ENCODE measurements at places on chromosomes 12 and 14.

DNA sequence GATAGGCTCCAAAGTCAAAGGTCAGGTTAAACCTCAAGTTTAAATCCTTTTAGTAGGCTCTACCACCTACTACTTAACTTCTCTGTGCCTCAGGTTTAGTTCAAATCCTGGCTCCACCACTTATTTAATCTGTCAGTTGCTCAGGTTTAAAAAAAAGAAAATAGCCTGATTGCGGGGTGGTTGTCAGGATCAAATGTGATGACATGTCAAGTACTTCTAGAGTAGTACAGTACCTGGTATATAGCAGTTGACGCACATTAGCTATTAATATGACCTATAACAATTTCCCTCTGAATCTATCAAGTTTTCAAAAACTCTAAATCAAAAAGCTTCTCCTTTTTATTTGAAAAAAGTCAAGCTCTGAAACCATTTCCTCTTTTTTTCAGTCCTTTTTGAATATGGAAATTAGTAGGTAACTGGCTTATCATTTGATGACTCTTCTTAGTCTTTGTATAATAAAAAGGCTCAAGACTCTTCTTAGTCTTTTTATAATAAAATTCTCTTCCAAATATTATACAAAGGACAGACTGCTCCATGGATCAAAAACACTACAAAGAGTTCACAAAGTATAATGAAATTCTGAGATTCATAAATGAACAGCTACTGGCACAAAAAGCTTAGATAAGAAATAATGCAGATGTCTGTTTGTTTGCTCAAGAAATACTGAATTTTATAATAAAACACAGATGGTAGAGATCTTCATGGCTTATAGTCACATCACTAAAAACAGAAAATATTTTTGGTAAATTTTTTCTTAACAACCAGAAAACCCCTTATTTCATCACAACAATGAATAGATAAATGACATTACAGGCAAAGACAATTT lies 5.0 kb downstream of the OSBPL8 start:
- no peak for DNase-seq

DNA sequence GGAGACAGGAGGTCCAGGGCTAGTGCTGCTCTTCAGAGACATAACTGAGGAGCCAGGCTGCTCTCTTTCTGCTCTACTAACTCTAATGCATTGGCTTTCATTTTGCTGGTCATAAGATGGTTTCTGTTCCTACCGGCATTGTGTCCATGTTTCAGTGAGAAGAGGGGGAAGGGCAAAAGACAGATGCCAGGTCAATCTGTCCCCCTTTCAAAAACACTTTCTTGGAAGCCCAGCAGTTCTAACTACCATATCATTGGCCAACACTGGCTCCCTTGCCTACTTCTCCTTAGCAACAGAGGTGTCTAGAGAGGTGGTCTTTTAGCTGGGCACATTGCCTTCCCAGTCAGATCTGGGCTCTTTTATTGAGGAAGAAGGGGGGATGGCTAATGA lies 63.9 kb downstream of the TGFB3 start:
- no peak for DNase-seq

- no peak for DNase-seq
Measured at GRCh38 chr12:19128485-19128884, 1.0 kb upstream of the PLEKHA5 start.

- no peak for DNase-seq
Measured at GRCh38 chr12:3043406-3043805, 33.8 kb upstream of the TSPAN9 start.

DNA sequence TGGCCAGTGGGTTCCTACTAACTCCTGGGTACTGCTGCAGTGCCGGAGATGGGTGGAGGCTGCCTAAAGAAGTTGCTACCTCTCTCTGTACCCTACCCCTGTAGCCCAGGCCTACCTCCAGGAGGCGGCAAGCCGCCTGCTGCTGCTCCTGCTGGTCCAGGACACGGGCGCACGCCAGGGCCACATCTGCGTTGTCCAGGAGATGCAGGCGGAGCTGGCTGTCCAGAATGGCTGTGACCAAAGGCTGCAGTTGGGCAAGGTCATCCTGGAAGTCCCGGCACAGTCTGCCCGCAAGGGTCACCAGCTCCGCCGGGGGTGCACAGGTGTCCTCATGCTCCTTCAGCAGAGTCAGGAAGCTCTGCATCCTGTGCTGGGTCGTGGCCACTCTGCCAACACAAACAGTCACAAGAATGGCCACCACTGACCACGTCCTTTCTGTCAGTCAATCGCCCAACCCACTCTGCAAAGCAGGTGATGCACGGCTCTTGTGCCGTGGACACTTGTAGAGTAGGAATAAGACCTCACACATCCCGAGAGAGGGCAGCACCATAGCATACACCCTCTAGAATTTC lies 1.6 kb downstream of the ANHX start:
- no peak for DNase-seq

DNA sequence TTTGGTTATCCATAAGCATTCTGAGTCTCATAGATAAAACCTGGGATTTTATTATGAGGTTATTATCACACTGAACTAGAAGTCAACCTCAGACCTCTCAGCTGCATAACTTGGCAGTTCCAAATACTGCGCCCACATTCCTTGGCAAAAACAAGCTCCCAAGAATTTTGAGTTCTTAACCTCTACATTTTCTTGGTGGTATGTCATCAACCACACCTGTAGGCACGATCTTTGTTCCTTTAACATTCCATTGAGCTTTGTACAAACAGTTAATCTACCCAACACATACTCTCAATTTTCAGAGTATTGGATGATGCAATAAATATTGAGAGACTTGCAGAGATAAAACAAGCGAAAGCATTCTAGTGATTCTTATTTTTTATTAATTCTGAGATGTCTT lies 371.8 kb upstream of the PRICKLE1 start:
- DNase-seq: no peak

- no peak for DNase-seq
Measured at GRCh38 chr12:3641428-3642018, 111.4 kb downstream of the CRACR2A start.

DNA sequence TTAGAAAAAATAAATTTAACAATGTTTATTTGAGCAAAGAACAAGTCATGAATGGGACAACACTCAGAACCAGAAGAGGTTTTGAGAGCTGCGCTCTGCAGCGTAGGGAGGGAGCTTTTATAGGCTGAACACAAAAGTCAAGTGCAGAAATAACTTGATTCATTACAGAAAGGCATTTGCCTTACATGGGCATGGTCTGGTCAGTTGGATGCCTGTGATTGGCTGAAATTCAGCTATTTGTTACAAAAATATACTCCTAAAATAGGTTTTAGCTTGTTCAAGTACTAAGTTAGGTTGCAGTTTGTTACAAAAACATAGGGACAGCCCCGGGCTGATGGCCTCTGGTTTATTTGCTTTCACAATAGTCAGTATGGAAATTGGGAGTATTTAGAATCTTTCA lies 118.0 kb downstream of the NUAK1 start:
- no peak for DNase-seq

GRCh38 chr12:24723759-24724158 lies 225.1 kb downstream of the BCAT1 start:
- DNase-seq: no peak

DNA sequence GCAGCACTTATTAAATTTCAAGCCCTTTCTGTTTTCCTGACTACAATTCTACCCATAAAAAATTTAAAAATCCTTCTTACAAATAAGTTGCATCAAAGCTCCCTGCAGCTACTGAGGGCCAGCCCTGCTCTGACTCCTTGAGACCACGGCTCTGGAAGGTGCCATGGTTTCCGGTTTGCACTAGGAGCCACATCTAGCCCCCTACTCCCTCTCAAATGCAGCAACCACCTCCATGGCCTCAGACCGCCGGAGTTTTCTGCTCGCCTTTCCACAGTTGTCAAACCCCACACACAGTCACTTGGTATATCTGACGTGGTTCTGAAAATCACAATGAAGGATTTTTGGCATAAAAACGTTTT lies 30.1 kb downstream of the P2RX4 start:
- DNase-seq: no peak

DNA sequence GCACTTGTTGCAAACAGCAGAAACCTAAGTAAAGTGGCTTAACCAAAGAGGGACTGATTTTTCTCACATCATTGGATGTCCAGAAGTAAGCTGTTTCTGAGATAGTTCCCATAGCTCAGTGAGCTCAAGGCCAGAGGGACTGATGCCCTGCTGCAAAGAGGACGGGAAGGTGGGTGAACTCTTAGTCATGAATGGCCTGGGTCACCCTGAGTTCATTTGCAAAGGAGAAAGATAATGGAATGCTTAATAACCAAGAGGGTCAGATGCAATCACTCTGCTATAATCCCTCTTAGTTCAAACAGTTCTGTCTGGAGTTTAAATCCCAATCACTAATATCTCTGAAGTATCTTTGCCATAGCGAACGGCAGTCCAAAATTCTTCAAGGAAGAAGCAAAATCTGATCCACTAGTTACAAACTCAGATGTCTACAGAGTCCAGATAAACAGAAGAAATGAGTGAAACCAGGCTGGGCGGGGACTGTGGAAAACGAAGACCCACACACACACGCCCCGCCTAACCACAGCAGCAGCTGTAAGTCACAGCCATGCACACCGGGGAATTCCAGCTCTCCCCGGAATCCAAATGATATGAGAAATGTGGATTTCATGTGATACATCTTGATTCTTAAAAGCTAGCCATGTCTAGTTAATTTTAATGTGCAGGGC lies 289.5 kb downstream of the TMEM132D start:
- DNase-seq: no peak

DNA sequence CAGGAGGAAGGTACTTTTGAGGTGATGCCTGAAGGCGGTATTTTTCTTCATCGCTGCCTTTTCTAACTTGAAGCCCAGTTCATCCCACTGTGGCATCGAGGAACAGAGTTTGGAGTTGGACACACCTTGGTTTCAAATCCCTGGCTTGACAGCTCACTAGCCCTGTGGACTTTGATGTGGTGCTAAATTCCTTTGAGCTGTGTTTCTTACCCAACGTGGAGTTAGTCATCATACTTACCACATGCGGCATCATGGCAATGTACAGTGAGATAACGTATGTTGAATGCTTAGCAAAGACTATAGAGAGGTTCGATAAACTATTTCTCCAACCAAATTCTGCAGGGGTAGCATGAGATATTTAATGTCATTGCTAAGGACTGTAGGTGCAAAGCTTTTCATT lies 3.4 kb downstream of the PLEKHG3 start:
- no peak for DNase-seq

- peak; percentile 66 for DNase-seq
Measured at GRCh38 chr12:108950991-108951739, 69.7 kb downstream of the SVOP start.

- no peak for DNase-seq
Measured at GRCh38 chr14:33218026-33218425, 279.3 kb downstream of the NPAS3 start.

- no peak for DNase-seq
Measured at GRCh38 chr14:22658946-22659345, 14.8 kb upstream of the OR6J1 start.

DNA sequence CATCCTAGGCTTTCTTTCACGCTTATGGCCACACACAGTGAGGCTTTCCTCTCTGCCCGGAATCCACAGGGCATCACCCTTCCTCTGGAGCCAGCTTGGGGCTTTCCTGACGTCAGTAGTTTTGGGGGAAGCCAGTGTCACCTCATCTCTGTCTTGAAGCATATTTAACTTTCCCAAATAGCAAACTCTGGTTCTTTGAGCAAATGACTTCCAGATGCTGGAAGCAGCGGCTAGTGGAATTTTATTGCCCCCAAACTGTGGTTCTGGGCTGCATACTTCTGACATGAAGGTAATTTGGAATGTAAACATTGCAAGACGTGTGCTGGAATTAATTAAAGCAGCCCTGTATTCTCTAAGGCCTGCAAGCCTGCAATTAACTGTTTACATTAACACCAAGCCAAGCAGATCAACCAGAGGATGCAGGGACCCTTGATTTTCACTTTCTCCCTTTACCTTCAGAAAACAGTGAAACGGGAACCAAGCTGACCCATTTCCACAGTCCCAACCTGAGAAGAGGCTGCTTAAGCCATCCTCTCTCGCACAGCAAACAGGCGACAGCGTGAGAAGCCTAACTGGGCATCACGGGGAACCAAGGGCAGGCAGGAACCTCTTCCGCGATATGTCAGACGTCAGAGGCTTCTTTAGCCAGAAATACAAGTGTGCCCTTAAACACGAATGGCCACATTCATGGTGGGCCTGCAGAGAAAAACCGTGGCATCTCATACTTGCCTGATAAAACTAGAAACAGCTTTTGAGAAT lies 258.4 kb downstream of the CACNA1C start:
- DNase-seq: no peak

DNA sequence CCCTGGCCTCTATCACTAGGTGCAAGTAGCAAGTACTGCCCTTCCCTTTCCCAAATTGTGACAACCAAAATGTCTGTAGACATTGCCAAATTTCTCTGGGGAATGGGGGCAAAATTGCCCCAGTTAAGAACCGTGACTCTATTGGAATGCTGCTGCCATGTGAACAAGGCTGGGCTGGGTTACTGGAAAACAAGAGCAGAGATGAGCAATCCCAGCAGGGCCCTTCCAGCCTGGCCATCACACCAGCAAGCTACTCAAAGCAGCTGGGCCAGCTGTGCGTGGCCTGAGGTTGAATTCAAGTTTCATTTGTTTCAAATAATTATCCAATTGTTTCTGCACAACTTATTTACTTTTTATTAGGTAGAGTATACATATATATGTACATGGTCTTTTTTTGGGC lies 103.4 kb upstream of the PKP2 start:
- no peak for DNase-seq

- no peak for DNase-seq
Measured at GRCh38 chr12:76311796-76312195, 36.4 kb downstream of the BBS10 start.

GRCh38 chr12:6904280-6905276 lies at the start of gene LRRC23:
Gene LRRC23 (plus strand): TSS chr12:6904822. CDS start chr12:6905634, 812 bp downstream.
- peak; percentile 97 for DNase-seq

DNA sequence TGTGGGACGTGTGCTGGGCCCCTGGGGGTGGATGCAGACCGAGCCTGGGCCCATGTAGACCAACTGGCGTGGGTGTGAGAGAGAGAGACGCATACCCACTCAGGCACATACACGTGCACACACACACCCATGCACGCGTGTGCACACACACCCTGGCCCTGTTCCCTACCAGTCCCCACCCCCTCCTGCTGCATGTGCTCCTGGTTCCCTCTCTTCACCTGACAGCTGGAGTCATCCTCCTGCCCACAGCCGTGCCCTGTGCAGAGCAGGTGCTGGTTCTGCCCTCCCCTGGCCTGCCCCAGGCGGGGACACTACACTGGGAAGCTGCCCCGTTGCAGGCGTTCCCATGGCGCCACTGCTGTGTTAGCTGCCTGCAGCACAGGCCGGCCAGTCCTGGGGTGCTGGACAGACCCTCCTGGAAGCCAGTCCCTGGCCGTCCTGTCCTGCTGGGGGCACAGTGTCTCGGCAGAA lies 18.5 kb downstream of the PACS2 start:
- DNase-seq: no peak

DNA sequence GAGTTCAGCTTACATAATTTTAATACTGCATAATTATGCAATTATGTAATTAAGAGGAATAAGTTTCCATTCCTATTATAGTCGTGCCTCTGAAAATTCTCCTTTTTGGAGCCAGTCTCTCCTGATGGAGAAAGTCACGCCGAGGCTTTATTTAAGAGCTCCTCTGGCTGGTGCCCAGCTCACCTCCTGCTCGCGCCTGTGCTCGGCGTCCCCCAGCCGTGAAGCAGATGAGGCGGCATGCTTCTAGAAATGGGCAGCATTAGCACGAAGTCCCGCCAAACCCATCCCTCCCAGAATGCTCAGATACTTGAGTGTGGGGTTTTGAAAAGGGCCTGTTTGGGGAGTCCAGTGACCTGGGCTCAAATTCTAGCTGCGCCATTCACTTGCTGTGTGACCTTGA lies 153.0 kb downstream of the PHETA1 start:
- DNase-seq: no peak

GRCh38 chr14:55568618-55569017 lies 11.4 kb upstream of the KTN1 start:
- DNase-seq: no peak

- DNase-seq: no peak
Measured at GRCh38 chr12:7495136-7495535, 8.4 kb downstream of the CD163 start.
